ENCODE measurements at places on chromosomes 1 and 21. TPM values are rescaled to one million over a fixed set of nuclear protein-coding genes. Genes with fewer than 3 reads are reported as not detected.

FAM72D gene
- total RNA-seq: 1.1 TPM

NR5A2 gene
- total RNA-seq: 0.65 TPM

DMBX1 gene
- total RNA-seq: not detected

TNFRSF9 gene
- total RNA-seq: not detected

IGSF21 gene
- total RNA-seq: not detected

LCE1C gene
- not detected for total RNA-seq

DNA sequence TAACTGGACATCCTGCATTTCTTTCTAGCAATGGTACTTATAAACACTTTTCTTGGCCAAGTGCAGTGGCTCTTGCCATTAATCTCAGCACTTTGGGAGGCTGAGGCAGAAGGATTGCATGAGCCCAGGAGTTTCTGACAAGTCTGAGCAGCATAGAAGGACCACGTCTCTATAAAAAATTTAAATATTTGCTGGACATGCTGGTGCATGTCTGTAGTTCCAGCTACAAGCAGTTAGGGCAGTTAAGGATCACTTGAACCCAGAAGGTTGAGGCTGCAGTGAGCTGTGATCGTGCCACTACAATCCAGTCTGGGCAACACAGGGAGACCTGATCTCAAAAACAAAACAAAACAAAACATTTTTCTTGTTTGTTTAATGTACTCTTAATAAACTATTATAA is 434.0 kb downstream of the PLA2G4A start:
- no peak for DNase-seq

GRCh38 chr1:210397252-210397651 is 68.5 kb downstream of the HHAT start:
- peak; percentile 33 for DNase-seq

GRCh38 chr1:99305626-99306025 is 41.3 kb downstream of the PLPPR4 start:
- peak; percentile 45 for DNase-seq

- DNase-seq: no peak
Observed at GRCh38 chr1:222706815-222707214, 5.5 kb downstream of the AIDA start.

GRCh38 chr1:9825093-9826074 is 1.6 kb upstream of the CLSTN1 start:
- DNase-seq: peak; percentile 87

DNA sequence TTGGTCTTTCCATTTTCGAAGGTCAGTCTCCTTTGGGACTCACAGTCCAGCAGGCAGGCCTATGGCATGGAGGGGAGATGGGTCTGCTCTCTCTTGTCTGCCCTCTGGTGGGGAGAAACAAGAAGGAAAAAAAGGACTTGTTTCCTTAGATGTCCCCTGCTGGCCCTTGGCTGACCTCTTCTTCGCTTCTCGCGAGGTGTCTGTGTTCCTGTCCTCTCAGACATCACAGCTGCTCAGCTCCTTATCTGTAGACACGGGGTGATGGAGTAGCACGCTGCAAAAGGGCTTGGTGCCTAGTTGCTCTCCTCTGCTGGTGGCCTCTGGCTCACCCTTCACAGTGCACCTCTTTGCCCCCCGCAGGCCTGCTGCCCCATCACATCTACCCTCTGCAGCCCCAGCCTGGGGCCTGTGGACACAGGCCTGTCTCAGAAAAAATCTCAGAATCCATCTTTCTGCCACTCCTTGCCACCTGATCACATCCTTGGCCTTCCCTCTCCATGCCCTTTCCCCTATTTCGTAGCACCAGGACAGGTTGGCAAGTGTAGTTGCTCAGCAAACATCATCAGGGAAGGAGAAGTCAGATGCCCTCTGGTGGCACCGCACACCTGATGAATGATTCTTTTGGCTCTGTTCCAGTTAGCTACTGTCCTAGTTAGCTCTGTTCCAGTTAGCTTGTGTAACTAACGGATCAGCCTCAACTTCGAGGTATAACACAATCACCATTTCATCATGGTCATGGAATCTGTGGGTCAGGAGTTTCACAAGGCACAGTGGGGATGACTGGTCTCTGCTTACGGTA is 18.7 kb upstream of the AK2 start:
- DNase-seq: peak; percentile 82

GRCh38 chr1:183200451-183200850 is 14.4 kb downstream of the LAMC2 start:
- DNase-seq: no peak

DNA sequence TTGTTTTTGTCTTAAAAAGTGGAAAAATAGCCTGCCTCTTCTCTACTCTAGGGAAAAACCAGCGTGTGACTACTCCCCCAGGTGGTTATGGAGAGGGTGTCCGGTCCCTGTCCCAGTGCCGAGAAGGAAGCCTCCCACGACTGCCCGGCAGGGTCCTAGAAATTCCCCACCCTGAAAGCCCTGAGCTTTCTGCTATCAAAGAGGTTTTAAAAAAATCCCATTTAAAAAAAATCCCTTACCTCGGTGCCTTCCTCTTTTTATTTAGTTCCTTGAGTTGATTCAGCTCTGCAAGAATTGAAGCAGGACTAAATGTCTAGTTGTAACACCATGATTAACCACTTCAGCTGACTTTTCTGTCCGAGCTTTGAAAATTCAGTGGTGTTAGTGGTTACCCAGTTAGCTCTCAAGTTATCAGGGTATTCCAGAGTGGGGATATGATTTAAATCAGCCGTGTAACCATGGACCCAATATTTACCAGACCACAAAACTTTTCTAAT is 35.0 kb upstream of the TDRD10 start:
- DNase-seq: no peak

DNA sequence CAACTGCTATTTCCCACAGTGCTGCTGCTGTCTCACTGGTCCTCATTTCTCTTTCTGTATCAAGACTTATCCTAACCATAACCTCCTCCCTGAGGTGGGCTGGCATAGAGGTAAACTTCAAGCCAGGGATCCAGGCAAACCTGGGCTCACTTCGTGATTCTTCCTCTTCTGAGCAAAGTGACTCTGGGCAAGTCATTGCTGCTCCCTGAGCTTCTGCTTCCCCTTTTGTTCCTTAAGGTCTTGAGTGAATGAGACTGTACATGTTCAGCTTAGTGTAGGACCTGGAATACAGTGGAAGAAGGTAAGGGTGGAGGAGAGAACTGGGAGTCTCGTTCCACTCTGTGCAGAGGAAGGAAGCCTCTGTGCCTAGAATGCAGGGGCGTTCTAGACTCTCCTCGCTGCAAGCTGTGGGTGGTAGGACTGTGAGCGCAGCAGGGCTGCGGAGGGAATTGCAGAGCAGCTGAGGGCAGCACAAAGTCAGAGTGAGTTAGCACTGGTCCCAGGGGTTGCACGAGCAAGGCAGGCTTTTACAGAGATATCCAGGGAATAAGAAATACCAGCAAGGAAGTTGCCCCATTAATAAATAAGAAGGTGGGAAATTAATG is 11.4 kb upstream of the ERI3 start:
- no peak for DNase-seq

DNA sequence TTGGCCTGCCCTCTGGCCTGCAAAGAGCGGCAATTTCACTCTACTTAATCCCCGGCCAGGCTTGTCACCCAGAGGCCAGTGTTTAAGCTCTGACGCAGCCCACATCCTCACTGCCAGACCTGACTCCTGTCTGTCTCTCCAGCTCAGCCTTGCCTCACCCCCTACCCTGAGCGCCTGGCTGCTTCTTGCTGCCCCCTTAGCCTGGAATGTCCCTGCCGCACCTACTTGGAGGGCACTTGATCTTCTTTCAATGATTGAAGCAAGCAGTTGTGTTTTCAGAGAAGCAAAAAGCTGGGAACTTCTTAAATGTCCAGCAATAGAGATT is 87.4 kb upstream of the ZBTB40 start:
- DNase-seq: no peak

GRCh38 chr1:221728037-221728505 is 13.8 kb downstream of the DUSP10 start:
- no peak for DNase-seq

GRCh38 chr1:113768916-113769600 is 9.8 kb upstream of the PHTF1 start:
- no peak for DNase-seq

- no peak for DNase-seq
Observed at GRCh38 chr1:117089996-117090395, 29.9 kb downstream of the TTF2 start.

- DNase-seq: peak; percentile 89
Observed at GRCh38 chr1:115182012-115182715, 92.9 kb upstream of the TSPAN2 start.

- DNase-seq: peak; percentile 54
Observed at GRCh38 chr1:205068457-205069040, 15.7 kb downstream of the TMEM81 start.

DNA sequence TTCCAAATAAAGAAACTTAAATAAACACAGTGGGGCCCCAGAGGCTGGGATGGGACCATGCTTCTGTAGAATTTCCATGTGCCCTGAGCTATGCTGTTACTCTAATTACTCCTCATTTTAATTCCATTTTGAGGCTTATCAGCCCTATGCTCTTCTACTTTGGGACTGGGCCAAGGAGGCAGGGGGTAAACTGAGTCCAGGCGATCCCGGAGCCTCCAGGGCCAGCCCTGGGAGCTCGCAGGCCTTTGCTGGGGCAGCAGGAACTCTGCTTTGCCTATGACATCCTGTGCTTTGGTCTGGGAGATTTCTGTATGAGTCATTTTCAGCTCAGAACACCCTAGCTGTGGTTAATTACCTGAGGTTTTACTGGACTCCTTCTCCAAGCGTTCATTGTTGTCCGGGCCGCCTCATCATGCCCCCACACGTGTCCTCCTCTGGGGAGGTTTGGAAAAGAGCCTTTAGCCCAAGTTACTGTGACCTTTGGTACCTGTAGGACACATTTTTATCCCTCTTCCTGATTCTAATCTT is 95.7 kb downstream of the RHOU start:
- DNase-seq: peak; percentile 60

GRCh38 chr1:17630048-17630830 is 90.7 kb downstream of the ARHGEF10L start:
- peak; percentile 82 for DNase-seq

DNA sequence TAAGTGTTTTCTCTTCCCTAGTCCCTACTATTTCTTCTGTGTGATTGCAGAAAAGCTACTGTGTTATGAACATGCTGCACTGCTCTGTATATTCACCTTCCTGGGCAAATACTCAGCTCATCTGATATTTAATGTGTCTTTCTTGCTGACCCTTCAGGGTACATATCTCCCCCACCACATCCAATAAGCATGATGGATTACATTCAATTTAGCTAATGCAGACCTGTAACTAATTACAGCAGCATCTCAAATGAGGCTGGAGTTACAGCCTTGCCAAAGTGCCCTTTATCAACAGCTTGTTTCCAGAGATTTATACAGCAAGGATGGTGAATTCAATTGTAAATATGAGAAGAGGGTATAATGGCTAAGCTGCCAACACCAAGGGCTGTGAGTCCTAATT is 144.0 kb downstream of the KCNH1 start:
- DNase-seq: no peak

DNA sequence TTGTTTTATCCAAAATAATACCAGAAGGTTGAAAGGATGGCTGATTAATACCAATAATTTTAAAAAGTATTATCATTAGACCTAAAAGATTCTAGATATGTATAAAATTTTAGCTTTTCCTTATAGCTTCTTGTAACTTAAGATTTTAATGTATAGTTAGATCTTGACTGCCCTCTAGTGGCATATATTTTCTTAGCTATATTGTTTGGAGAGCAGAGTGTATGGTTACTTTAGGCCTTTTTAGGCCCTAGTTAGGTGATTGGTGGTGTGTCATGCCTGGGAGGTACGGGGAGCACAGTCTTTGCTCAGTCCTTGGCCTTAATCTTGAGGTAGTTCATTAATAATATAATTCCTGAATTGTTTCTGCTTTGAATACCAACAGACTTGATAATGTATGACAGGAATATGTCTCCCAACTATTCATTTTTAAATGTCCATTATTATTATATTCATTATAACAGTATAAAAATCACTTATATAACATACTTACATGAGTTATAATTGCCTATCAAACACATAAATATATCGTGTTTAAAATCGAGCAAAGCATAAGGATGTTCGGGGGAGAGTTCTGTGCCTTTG is 328.4 kb downstream of the ZP4 start:
- peak; percentile 73 for DNase-seq

DNA sequence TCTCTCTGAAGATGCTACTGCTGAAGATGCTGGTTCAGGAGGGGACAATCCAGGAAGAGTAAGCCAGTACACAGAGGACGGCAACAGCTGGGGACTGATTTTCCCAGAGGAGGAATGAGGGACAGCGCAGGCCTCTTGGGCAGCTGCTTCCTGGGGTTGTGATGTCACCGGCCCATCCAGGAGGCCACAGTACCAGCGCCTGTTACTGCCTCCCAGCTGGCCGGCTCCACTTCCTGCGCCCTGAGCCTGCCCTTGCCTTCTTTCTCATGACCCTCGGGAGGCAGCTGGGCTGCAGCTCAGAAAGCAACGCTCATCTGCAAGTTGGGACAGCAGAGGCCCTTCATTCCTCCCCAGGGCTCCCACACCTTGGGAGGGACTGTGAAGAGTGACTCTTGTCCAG is 21.9 kb upstream of the ID3 start:
- DNase-seq: no peak

All from GM23248 (cell line).